Peyer's patch (tissue), 4 donors: ENCODE measurements at places on chromosomes 16 and 17.

DNA sequence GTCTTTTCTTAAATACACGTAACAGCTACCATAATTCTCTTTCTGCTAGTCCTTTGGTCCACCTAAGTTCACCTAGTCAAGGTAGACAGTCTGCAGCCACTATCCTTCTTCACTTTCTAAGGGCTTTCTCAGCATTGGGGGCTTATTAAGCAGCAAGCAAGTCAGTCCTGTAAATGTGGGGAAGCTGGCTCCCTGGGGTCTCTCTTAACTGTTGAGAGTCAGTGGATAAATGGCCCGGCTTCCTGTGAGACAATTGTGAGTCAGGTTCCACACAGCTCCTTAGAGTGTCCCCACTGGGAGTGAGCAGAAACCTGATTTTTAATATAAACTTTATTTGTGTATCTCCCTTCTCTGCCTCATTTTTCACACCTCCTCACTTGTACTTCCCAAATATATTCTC is 132.1 kb downstream of the CDH13 start:
- no peaks in the 10 kb centered on the region for H3K4me1 ChIP-seq
- H3K36me3 ChIP-seq: no peaks in the 10 kb centered on the region
- no peak overlapping the region for H3K27ac ChIP-seq
- H3K4me3 ChIP-seq: no peak overlapping the region

DNA sequence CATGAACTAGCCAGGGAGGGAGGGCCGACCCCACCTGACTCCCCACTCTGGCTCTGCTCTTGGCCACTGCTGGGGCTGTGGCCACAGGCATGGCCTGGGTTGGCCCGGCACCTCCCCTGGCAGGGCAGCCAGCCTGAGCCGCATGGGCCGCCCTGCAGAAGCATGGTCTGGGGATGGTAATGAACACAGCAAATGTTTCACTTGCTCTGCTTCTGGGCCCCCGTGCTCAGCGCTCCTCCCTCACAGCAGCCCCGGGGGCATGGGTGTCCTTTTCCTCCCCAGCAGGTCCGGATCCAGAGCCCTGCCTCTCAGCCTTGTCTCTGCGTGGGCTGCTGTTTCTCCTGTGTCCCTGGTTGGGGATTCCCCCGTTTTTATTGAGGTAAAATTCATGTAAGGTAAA is 30.9 kb upstream of the KCNJ12 start:
- no peak overlapping the region for H3K4me3 ChIP-seq
- H3K27ac ChIP-seq: no peak overlapping the region
- DNase-seq: no peak
- no peaks in the 10 kb centered on the region for H3K27me3 ChIP-seq
- H3K36me3 ChIP-seq: no peaks in the 10 kb centered on the region

DNA sequence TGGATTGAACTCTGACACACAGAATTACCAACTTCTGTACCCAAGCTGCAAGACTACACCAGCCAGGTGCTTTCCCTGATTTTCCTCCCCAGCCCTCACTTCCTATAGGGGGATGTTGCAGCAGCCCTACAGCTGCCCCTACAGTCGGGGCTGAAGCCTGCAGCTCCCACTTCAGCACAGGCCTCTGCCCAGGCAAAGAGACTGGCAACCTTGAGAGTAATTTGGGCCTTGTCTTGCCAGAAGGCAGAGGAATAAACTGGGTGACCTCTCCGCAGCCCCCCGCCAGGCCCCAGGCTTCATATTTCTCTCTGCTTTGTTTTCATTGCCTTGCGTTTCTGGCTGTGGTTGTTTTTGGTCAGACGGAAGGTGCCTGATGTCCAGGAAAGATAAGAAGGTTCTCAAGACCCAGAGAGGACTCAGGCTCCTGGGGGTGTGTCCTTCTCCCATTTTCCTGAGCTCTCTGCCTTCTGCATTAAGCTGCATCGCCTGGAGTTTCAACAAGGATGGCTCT is 32.0 kb downstream of the SLC6A4 start:
- H3K27ac ChIP-seq: no peak overlapping the region
- no peak overlapping the region for H3K4me3 ChIP-seq
- no peaks in the 10 kb centered on the region for H3K27me3 ChIP-seq

DNA sequence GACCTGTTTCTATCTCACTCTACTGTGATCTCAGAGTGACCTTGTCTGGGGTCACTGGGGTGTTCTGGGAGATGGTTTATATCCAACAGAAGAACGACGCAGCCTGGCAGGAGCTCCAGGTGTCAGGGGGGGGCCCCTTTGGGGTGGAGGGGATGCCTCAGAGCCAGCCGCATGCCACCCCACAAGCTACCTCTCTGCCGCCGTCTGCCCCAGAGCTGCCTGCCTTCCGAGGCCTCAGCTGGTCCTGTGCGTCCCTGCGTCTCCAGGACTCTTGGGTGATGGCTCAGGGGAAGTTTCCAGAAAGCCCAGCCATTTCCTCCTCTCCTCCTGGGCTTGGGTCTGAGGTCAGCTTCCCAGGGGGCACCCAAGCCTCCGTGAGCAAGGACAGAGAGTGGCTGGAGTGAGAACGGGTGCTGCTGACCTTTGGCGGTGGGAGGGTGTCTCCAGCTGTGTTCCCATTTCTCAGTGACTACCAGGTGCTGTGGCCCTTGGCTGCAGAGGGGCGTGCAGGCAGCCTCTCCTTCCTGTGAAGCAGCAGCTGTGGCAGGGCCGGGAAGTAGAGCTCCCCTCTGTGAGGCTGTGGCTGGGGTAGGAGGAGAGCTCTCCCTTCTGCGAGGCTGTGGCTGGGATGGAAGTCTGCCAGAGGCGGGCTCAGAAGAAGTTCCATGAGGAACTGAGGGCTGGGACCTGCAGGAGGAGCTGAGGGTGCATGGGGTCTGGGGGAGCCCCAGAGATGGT is 19.8 kb downstream of the JPH3 start:
- no peak overlapping the region for H3K4me3 ChIP-seq
- no peaks in the 10 kb centered on the region for H3K4me1 ChIP-seq
- no peaks in the 10 kb centered on the region for H3K27me3 ChIP-seq
- H3K27ac ChIP-seq: no peak overlapping the region
